ENCODE measurements at places on chromosomes 11 and 22. TPM values are rescaled to one million over a fixed set of nuclear protein-coding genes. Genes with fewer than 3 reads are reported as not detected.

DNA sequence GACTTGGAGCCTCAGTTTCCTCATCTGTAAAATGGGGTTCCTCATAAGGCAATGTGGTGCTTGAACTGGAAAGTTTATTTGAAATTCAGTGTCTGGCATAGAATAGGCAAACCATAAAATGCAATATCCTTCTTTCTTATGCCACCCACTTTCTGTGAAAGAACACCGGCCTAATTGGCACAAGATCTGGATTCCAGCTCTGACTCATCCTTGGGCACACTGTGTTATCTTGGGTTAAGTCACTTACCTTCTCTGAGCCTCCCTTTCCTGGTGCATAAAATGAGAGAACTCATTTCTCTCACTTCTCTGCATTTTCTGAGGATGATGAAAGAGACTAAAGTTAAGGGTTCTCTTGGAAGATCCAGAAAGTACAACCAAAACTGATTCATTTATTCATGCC is 5.1 kb downstream of the INSC start:
- H3K4me3 ChIP-seq: no peak overlapping the region
- H3K4me1 ChIP-seq: peaks cover 27% of the 10 kb centered on the region
- H3K36me3 ChIP-seq: no peaks in the 10 kb centered on the region
- peaks cover 45% of the 10 kb centered on the region for H3K27me3 ChIP-seq
- no peak for DNase-seq
- no peak overlapping the region for H3K27ac ChIP-seq

DNA sequence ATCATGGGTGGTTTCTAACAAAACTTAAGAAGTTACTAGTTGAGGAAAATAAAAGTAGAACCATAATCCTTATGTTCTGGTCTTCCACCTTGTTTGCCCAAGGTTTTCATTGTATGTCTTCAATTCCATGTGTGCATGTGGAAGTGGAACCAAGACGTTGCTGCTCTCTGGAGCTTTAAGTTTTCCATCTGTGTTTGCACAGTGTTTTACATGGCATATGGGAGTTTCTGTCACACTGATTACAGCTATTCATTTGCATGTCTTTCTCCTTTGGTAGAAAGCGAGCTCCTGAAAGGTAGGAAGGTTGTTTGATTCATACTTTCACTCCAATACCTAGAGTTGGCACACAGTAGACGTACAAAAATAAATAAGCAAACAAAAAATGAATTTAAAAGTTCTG is 112.6 kb upstream of the LUZP2 start:
- H3K27ac ChIP-seq: no peak overlapping the region
- no peak for DNase-seq
- no peaks in the 10 kb centered on the region for H3K36me3 ChIP-seq
- H3K27me3 ChIP-seq: no peaks in the 10 kb centered on the region

The CLP1 gene
- 18.2 TPM for total RNA-seq

GRCh38 chr11:124839128-124839971 is 25.9 kb upstream of the ROBO3 start:
- DNase-seq: no peak
- H3K27me3 ChIP-seq: peaks cover 79% of the 10 kb centered on the region
- H3K27ac ChIP-seq: no peak overlapping the region
- peak overlapping the region; percentile 10 for H3K4me3 ChIP-seq
- peaks cover 16% of the 10 kb centered on the region for H3K4me1 ChIP-seq

- H3K36me3 ChIP-seq: no peaks in the 10 kb centered on the region
- no peak for DNase-seq
- H3K27me3 ChIP-seq: peaks cover 4% of the 10 kb centered on the region
- no peak overlapping the region for H3K4me3 ChIP-seq
- H3K4me1 ChIP-seq: no peaks in the 10 kb centered on the region
Measured at GRCh38 chr11:117752721-117753237, 44.2 kb downstream of the DSCAML1 start.

DNA sequence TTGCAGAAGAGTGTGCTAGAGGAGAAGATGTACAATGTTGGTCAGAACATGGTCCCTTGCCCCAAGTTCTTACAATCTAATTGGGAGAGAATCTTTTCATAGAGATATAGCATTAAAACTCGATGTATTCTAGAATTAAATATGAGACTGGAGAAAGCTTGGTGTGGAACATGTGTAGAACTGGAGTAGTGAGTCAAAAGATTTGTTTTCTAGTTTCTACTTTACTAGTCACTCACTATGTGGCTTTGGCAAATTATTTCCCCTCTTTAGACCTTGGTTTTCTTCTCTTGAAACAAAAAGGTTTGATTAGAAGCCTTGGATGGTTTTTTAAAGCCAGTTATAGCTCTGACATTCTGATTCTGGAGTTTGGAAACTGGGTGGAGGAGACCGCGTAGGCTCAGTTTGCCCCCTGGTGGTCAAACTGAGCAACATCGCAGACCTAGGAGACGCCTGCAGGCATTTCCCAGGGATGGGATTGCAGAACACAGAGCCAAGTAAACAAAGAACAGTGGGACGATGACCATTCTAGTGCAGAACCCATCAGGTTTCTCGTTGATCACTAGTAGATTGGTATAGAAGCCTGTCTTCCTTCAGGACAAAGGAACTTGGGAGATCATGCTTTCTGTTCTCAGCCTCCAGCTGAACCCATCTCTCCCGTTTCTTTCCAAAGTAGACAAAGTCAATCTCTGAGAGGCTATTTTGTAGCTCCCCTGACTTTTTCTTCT is 8.5 kb upstream of the CHRDL2 start:
- H3K36me3 ChIP-seq: no peaks in the 10 kb centered on the region
- H3K4me3 ChIP-seq: no peak overlapping the region
- no peak overlapping the region for H3K27ac ChIP-seq
- H3K4me1 ChIP-seq: peaks cover 2% of the 10 kb centered on the region
- no peak for DNase-seq
- peaks cover 21% of the 10 kb centered on the region for H3K27me3 ChIP-seq

DNA sequence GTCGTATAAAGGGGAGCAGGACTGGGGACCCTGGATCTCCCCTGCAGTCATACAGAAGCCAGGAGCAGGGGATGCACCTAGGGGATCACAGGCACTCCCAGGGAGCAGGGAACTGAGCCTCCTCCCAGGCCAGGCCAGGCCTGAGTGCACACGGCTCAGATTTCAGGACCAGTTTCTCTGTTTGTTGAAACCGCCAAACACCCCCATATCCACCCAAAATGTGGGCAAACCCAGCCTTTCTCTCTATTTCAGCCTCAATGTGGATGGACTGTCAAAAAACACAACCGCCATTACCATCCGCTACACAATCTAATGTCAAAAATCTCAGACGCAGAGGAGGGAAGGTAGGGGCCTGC is 17.5 kb downstream of the MN1 start:
- no peak overlapping the region for H3K4me3 ChIP-seq
- peaks cover 6% of the 10 kb centered on the region for H3K27me3 ChIP-seq

The POLR2L gene
- 76.7 TPM for total RNA-seq

- no peaks in the 10 kb centered on the region for H3K4me1 ChIP-seq
- no peak overlapping the region for H3K27ac ChIP-seq
- no peak for DNase-seq
Measured at GRCh38 chr11:70643642-70644041, 245.3 kb downstream of the CTTN start.

DNA sequence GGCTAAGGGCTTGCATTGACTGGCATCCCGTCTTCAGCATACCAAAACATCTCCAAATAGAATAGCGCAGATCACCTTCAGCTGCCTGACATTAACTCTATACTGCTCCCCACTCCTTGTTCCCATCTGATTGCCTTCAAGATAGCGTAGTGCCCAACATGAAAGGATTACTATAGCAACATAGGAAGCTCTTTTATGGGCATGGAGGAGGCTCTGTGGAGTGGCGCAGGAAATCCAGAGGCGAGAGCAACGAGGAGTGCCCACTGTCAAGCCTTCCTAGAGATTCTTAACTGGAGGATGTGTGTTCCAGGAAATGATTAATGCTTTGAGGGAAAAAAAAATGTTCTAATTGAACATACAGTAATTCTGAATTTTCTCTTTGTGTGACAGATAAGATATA is 213.3 kb downstream of the CADM1 start:
- no peaks in the 10 kb centered on the region for H3K27me3 ChIP-seq
- no peaks in the 10 kb centered on the region for H3K4me1 ChIP-seq
- H3K27ac ChIP-seq: no peak overlapping the region
- DNase-seq: no peak

DNA sequence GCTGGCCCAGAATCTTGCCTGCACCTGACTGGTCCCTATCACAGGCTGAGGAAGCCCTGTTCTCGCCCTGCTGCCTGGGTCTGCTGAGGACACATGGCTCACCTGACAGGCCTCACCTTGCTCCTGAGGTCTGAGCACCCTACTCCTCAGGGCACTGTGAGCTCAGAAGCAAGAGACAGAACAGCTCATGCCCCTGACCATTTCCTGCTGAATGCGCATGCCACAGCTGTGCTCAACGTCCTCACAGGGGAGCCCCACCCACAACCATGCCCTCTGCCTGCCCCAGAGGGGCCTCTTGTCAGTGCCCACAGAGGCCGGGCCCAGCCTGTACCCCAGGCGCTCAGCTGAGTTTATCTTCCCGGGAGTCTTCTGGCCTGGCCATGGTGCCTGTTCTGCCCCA is 2.8 kb upstream of the TSPO start:
- H3K4me1 ChIP-seq: peaks cover 23% of the 10 kb centered on the region
- no peak for DNase-seq
- H3K27ac ChIP-seq: no peak overlapping the region
- H3K27me3 ChIP-seq: no peaks in the 10 kb centered on the region
- H3K4me3 ChIP-seq: no peak overlapping the region

DNA sequence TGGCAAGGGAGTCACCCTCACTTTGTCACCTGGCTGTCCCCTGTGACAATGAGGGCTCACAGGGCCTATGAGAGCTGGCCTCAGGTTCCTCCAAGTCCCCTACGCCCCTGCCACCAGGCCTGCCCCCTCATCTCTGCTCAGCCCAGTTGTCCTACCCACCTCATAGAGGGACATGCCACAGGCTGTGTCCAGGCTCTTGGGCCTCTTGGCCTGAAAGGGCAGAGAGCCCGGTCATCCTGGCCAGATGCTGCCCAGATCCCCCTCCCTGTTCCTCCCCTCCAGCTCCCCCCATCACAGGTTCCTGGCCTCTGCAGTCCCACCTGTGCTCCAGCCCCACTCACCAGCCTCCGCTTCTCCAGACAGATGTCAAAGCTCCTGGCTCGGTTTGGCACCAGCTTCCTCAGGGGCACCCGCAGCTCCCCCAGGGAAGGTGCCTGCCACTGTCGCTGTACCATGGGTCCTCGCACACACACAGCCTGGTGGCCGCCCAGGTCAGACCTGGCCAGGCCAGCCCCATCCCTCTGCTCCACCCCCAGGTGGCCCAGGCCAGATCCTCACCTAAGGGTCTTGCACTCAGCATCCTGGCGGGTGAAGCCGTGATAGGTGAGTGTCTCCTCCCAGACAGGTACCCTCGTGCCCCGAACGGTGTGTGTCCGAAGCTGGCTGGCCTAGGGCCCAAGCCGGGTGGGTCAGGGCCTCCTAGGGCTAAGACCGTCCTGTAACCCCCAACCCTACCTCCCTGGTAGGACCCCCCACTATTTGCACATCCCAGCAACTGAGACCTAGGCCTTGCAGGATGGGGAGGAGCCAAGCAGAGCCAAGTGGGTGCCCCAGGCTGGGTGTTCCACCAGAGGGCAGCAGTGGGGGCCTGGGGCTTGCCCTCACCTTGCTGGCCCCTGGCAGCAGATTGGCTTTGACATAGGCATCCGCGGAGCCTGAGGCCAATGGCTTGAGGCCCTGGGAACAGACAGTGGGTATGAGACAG is 8.3 kb downstream of the NDUFV1 start:
- H3K27ac ChIP-seq: peak overlapping the region; percentile 95
- peaks cover 15% of the 10 kb centered on the region for H3K4me1 ChIP-seq
- peaks cover 2% of the 10 kb centered on the region for H3K36me3 ChIP-seq
- H3K4me3 ChIP-seq: peak overlapping the region; percentile 81

DNA sequence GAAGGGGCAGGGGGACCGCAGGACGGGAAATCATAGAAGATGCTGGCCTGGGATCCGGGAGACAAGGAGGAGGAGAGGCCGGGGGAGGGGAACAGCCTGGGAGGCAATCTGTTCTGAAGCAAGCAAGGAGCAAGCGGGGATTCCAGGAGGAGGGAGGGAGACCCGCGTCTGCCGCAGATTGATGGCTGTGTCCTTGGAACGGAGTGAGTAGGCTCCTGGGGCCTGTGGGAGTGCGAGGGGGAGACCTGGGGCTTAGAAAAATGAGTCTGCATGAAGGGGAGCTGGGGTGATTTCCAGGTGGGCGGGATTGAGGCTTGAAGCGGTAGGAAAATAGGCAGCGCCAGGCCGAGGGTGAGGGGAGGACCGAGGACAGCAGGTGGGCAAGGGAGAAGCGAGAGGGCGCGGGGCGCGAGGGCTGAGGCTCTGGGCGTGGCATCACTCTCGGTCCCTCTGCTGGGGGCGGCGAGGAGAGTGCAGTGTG is 1.6 kb upstream of the LRRC55 start:
- no peaks in the 10 kb centered on the region for H3K4me1 ChIP-seq
- H3K27ac ChIP-seq: no peak overlapping the region
- peaks cover 38% of the 10 kb centered on the region for H3K27me3 ChIP-seq
- no peaks in the 10 kb centered on the region for H3K36me3 ChIP-seq
- no peak overlapping the region for H3K4me3 ChIP-seq

DNA sequence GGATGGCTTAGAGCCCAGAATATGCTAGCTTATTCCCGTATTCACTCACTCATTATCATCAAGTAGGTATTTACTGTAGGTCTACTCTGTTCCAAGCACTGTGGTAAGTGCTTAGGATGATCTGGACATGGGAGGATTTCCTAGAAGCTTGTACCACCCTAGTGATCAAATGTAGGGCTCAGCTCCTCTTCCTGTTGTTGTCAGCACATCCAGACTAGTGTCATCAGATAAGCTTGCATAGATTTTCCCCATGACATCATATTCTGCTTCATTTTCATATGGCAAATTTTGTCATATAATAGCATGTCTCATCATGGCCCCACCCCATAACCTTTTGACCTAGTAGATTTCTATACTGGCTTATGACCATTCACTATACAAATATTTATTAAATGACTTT is 19.3 kb upstream of the NUCB2 start:
- H3K4me1 ChIP-seq: peaks cover 12% of the 10 kb centered on the region
- H3K27me3 ChIP-seq: no peaks in the 10 kb centered on the region
- H3K4me3 ChIP-seq: no peak overlapping the region
- no peaks in the 10 kb centered on the region for H3K36me3 ChIP-seq
- no peak overlapping the region for H3K27ac ChIP-seq
- DNase-seq: no peak

The PPP6R2 gene
- 86.8 TPM for total RNA-seq

The PRR5L gene
- 29.1 TPM for total RNA-seq

GRCh38 chr11:8584511-8584910 is 9.5 kb downstream of the STK33 start:
- H3K4me1 ChIP-seq: no peaks in the 10 kb centered on the region
- H3K27me3 ChIP-seq: peaks cover 4% of the 10 kb centered on the region
- H3K4me3 ChIP-seq: no peak overlapping the region
- H3K27ac ChIP-seq: no peak overlapping the region
- H3K36me3 ChIP-seq: peaks cover 2% of the 10 kb centered on the region
- no peak for DNase-seq

- no peak overlapping the region for H3K4me3 ChIP-seq
- H3K27me3 ChIP-seq: no peaks in the 10 kb centered on the region
- no peaks in the 10 kb centered on the region for H3K36me3 ChIP-seq
- no peaks in the 10 kb centered on the region for H3K4me1 ChIP-seq
Measured at GRCh38 chr11:88739524-88739923, 326.3 kb downstream of the GRM5 start.

DNA sequence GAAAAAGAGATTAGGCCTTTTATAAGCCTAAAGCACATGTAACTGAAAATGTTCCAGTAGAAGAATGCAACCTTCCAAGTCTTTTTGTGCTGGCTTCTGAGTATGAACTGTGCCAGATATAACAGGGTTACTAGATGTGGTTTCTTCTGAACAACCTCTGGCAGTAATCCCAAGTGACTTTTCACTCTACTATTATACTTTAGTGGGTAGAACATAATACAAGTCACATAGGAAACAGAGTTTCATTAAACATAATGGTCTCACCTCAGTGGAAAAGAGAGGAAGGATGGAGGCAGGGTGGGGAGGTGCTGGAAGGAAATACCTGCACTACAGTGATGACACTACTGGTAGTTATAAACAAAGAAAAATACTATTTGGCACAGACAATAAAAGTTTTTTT is 81.3 kb downstream of the PHF21A start:
- no peaks in the 10 kb centered on the region for H3K36me3 ChIP-seq
- no peak for DNase-seq
- H3K27ac ChIP-seq: no peak overlapping the region

The NNMT gene
- not detected for total RNA-seq
